Esophagus squamous epithelium (tissue), 5 donors: ENCODE measurements at places on chromosomes 2 and 18.

DNA sequence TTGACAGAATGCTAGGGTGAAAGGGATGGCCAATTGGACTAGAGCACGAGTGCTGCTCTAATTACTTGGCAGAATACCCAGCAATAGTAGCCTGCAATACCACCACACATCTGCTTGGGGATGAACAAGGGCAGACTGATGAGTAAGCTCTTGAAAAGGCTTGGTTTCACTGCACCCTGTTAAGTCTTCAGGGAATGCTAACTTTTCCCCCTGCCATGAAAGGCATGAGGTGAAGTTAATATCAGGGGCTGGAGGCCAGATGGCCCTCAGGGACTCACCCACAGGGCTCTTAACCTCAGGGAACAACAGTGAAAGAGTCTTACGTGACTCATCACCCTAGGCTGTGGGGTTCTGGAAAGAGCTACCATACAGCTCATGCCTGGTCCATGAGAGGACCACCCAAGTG is 51.7 kb upstream of the MYL1 start:
- DNase-seq = no peak

GRCh38 chr2:144480285-144480684 is 39.6 kb downstream of the ZEB2 start:
- DNase-seq = no peak

GRCh38 chr2:217643789-217644301 is 358.9 kb downstream of the TNS1 start:
- DNase-seq = no peak

GRCh38 chr2:200687922-200688920 is 102.4 kb downstream of the AOX1 start:
- DNase-seq = no peak

DNA sequence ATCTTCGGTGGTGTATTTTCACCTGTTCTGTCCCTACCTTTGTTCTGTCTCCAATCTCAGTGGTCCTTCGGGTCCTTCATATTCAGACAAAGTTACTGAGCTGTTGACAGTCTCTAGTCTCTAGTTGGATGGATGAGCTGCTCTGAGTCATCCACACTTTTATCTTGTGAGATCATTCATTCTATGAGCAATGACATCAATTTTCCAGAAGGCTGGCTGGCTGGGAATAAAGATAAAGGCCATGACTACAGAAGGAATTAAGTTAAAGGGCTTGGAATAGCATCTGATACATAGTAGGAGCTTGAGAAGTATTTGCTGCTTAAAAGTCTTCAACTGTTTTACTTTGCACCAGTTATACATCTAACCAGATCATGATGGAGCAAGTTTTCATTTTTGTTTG is 43.1 kb upstream of the SLC39A10 start:
- no peak for DNase-seq
